ENCODE measurements at places on chromosomes 12 and 14.

DNA sequence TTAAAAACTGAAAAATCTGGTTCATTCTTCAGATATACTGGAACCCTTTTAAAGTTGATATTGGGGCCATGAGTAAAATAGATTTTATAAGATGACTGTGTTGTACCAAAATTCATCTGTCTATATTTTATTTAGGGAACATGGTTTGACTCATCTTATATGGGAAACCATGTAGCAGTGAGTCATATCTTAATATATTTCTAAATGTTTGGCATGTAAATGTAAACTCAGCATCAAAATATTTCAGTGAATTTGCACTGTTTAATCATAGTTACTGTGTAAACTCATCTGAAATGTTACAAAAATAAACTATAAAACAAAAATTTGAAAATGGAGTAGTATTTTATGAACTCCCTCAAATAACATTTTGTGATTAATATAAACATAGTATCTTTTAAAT lies 14.2 kb downstream of the PTGER2 start:
- no peak overlapping the region for H3K27ac ChIP-seq
- no peaks in the 10 kb centered on the region for H3K36me3 ChIP-seq
- H3K27me3 ChIP-seq: no peaks in the 10 kb centered on the region
- H3K4me3 ChIP-seq: no peak overlapping the region
- peaks cover 7% of the 10 kb centered on the region for H3K4me1 ChIP-seq

- DNase-seq: no peak
- no peaks in the 10 kb centered on the region for H3K27me3 ChIP-seq
- no peaks in the 10 kb centered on the region for H3K4me1 ChIP-seq
- H3K4me3 ChIP-seq: no peak overlapping the region
Measured at GRCh38 chr12:131274906-131275305, 321.2 kb downstream of the ADGRD1 start.

GRCh38 chr12:117318591-117318990 lies 42.8 kb downstream of the NOS1 start:
- H3K27ac ChIP-seq: no peak overlapping the region
- no peak for DNase-seq
- H3K36me3 ChIP-seq: no peaks in the 10 kb centered on the region
- H3K27me3 ChIP-seq: no peaks in the 10 kb centered on the region
- no peak overlapping the region for H3K4me3 ChIP-seq
- peaks cover 5% of the 10 kb centered on the region for H3K4me1 ChIP-seq

DNA sequence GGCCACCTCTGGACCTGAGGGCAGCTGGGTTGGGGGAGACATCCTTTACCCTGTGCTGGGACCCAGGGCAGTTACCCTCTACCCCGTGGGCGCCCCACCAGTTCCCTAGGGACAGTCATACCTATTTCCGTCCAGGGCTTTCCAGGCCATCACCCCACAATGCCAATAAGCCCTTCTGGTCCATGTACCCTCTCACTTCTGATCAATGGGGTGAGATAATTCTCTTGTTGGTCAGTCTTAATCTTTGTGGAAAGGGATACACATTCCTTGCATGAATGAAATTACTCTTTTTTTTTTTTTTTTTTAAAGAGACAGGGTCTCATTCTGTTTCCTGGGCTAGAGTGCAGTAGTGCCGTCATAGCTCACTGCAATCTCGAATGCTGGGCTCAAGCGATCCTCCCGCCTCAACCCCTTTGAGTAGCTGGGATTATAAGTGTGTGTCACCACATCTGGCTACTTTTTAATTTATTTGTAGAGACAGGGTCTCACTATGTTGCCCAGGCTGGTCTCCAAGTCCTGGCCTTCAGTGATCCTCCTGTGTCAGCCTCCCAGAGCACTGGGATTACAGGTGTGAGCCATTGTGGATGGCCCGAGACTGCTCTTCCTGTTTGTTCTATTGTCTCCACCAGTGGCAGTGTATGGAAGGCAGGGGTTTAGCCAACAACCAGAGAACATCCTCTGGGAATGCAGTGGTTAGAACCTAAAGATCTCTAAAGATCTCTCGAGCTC lies 46.3 kb upstream of the STON2 start:
- no peaks in the 10 kb centered on the region for H3K36me3 ChIP-seq
- no peak overlapping the region for H3K27ac ChIP-seq
- H3K4me3 ChIP-seq: no peak overlapping the region
- DNase-seq: no peak
- 0 out of 2 replicates have a peak, but pooled peaks cover 3% of the 10 kb centered on the region for H3K27me3 ChIP-seq

DNA sequence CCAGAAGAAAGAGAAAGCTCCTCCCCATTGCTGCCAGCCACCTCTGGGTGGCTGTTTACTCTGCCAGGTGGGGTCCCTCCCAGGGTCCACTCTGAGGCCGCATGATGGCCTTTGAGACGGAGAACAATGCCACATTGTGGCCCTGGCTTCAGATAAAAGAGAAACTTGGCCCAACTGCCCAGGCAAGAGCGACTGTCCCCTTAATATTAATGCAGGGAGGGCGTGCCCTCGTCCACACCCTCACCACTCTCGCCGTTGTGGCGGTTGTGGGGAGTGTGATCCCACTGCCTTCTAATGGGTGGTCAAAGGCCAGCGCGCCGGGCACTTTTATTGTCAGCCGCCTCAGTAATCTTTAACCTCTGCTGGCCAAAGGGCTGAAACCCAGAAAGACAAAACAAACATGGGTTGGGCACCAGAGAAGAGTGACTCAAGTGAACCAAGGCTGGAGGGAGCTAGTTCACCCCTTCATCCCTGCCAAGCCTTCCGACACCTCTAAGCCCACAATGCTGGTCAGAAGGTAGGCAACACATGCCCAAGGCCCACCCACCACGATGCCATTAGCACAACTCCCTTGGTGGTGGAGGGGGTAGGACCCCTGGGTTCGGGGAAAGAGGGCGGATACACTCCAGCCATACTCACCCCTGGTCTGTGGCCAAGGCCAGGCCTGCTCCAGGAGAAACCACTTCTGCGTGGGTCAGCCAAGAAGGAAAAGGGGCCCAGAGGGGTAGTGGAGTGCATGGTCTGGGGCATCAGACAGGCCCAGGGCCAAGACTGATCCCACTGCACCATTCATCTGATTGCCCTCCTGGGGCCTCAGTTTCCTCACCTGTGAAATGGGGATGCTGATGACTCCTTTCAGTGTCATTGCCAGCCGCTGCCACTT lies 44.5 kb upstream of the BCL11B start:
- no peaks in the 10 kb centered on the region for H3K36me3 ChIP-seq
- H3K4me3 ChIP-seq: no peak overlapping the region
- no peak overlapping the region for H3K27ac ChIP-seq
- H3K27me3 ChIP-seq: no peaks in the 10 kb centered on the region
- H3K4me1 ChIP-seq: no peaks in the 10 kb centered on the region
- DNase-seq: no peak

GRCh38 chr12:32615441-32615840 lies 63.7 kb upstream of the DNM1L start:
- no peak overlapping the region for H3K27ac ChIP-seq
- no peaks in the 10 kb centered on the region for H3K4me1 ChIP-seq
- no peaks in the 10 kb centered on the region for H3K36me3 ChIP-seq
- DNase-seq: no peak
- H3K4me3 ChIP-seq: no peak overlapping the region
- H3K27me3 ChIP-seq: no peaks in the 10 kb centered on the region

DNA sequence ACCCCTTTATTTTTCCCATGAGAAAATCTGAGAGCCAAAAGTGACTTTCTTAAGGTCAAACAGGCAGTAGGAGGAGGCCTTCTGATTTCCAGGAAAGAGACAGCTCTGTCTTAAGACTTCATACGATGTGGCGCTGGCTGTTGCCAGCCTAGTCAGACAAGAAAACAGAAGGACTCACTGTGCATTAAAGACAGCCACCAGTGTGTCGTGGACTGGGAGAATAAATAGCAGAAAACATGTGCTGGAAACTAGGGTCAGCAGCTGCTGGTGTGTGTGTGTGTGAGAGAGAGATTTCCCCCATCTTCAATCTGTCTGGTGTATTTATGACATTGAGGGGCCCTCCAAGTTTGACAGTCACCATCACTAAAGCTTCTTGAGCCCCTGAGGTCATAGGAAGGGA lies 708.6 kb upstream of the TMEM132C start:
- H3K4me1 ChIP-seq: no peaks in the 10 kb centered on the region
- no peak overlapping the region for H3K27ac ChIP-seq
- no peak for DNase-seq
- H3K36me3 ChIP-seq: no peaks in the 10 kb centered on the region
- H3K27me3 ChIP-seq: no peaks in the 10 kb centered on the region
- H3K4me3 ChIP-seq: no peak overlapping the region

- H3K4me3 ChIP-seq: no peak overlapping the region
- DNase-seq: peak; percentile 86
- no peaks in the 10 kb centered on the region for H3K36me3 ChIP-seq
- H3K27ac ChIP-seq: no peak overlapping the region
Measured at GRCh38 chr12:64256166-64256800, 34.2 kb upstream of the KICS2 start.

DNA sequence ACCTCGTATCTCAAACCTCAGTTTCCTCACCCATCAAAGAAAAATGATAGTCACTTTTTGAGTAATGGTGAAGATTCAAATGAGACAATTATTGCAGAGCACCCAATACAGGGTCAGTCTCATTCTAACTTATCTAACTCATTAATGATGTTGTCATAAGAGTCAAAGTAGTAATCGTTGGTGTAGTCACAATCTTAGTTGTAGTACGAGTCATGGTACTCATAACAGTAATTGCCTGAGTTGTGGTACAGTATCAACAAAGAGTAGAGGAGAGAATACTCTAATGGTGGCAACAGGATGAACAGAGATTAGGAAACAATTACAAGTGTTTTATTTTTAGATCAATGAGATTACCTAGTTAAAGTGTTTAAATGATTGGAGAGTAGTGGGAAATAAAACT lies 93.6 kb upstream of the TMTC2 start:
- H3K27ac ChIP-seq: no peak overlapping the region
- H3K27me3 ChIP-seq: no peaks in the 10 kb centered on the region
- no peak for DNase-seq
- no peaks in the 10 kb centered on the region for H3K4me1 ChIP-seq

DNA sequence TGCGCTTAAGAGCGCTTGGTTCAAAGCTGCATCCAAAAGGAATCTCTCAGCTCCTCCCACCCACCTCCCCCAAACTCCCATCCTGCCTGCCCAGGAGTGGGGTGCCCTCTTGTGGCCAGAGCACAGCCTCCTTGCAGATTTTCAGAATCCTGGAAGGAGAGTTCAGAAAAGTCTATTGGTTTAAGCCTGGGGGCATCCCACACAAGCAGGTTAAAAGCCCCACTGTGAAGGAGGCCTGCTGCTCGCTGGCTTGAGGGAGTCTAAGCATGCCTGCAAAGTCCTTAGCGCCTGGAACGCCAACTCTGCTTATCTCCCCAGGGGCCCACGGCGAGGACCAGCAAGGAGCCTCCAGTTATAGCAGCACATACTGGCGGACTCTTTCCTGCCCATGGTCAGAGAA lies 297.1 kb downstream of the KSR2 start:
- peak; percentile 80 for DNase-seq
- H3K27me3 ChIP-seq: no peaks in the 10 kb centered on the region
- H3K4me3 ChIP-seq: no peak overlapping the region
- H3K4me1 ChIP-seq: no peaks in the 10 kb centered on the region

DNA sequence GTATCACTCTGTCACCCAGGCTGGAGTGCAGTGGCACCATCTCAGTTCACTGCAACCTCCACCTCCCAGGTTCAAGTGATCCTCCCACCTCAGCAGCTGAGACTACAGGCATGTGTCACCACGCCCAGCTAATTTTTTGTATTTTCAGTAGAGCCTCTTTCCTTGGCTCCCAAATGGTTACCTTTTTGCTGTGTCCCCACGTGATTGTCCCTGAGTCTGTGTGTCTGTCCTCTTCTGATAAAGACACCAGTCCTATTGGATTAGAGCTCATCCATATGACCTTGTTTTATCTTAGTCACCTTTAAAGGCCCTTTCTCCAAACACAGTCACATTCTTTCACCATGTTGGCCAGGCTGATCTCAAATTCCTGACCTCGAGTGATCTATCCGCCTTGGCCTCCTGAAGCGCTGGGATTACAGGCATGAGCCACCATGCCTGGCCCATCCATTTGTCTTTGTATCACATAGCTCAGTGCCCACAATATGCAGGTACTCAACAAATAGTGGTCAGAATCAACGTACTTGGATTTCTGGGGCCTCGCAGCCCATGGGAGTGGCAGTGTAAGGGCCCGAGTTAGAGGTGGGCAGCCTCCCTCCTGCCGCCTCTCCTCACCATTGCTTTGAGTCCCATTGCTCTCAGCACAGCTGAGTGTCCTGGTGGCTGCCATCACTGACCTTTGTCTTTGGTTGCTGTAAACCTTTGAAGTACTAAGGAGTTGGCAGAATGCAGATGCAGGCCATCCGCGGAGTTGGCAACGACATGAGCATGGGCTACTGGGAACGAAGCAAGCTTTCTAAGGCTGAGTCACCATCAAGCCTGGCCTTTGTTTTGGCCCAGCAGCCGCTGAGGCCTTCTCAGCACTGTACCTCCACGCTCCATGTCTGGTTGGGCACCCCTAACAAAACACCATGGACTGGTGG lies 9.3 kb downstream of the TPCN1 start:
- peaks cover 59% of the 10 kb centered on the region for H3K4me1 ChIP-seq
- H3K36me3 ChIP-seq: peaks cover 46% of the 10 kb centered on the region
- no peaks in the 10 kb centered on the region for H3K27me3 ChIP-seq
- no peak overlapping the region for H3K4me3 ChIP-seq
- peak overlapping the region; percentile 77 for H3K27ac ChIP-seq

DNA sequence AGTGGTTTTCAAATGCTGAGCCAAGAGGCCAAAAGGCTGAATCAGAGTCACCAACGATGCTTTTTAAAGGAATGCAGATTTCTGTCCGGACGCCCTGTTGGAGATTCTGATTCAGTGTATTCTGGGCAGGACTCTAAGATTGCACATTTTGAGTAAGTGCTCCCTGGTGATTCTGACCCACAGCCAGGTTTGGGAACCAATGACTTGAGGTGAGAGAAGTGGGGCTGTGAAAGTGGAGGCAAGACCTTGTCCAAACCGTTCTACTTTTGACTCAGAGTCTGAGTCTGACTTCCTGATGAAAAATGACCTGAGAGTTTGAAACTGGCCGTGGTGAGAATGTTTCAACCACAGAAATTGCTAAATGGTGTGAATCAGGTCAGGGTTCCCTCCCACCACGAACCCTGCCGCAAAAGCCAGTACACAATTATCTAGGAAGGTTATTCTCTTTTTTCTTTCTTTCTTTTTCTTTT lies 90.2 kb downstream of the NTN4 start:
- H3K27ac ChIP-seq: no peak overlapping the region
- H3K36me3 ChIP-seq: no peaks in the 10 kb centered on the region
- H3K4me3 ChIP-seq: no peak overlapping the region
- H3K4me1 ChIP-seq: no peaks in the 10 kb centered on the region

GRCh38 chr12:106039242-106039641 lies 99.5 kb downstream of the NUAK1 start:
- no peaks in the 10 kb centered on the region for H3K4me1 ChIP-seq
- no peaks in the 10 kb centered on the region for H3K27me3 ChIP-seq
- H3K27ac ChIP-seq: no peak overlapping the region

DNA sequence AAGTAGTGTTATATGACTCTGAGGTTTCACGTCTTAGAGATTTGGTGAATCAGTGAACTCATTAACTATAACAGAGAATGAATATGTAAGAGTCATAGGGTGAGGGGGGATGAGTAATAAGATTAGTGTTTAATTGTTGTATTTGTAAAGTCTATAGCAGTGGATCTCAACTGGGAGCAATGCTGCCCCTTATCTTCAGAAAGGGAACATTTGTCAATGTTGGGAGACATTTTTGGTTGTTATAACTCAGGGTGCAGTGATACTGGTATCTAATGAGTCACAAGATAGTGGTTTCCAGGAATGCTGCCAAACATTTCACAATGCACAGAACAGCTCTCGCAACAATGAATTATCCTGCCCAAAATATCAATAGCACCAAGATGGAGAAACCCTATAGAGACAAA lies 1193.7 kb downstream of the GALC start:
- no peaks in the 10 kb centered on the region for H3K4me1 ChIP-seq
- no peak overlapping the region for H3K4me3 ChIP-seq
- H3K36me3 ChIP-seq: no peaks in the 10 kb centered on the region
- no peaks in the 10 kb centered on the region for H3K27me3 ChIP-seq

Data from Karpas-422 (cell line).